ENCODE measurements at places on chromosomes 5 and 9.

- no peak for DNase-seq
Observed at GRCh38 chr9:119053070-119053469, 316.2 kb downstream of the BRINP1 start.

GRCh38 chr5:37850226-37850865, 10.5 kb upstream of the GDNF start:
- no peak for DNase-seq

DNA sequence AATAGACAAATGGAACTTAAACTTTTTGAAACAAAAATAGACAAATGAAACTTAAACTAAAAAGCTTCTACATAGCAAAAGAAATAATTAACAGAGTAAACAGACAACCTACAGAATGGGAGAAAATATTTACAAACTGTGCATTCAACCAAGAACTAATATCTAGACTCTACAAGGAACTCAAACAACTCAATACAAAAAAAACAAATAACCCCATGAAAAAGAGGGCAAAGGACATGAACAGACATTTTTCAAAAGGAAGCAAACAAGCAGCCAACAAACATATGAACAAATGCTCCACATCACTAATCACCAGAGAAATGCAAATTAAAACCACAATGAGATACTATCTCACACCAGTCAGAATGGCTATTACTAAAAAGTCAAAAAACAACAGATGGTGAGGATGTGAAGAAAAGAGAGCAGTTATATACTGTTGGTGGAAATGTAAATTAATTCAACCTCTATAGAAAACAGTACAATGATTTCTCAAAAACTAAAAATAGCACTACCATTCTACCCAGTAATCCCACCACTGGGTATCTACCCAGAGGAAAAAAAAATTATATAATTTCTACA, 170.8 kb upstream of the RGMB start:
- no peak for DNase-seq

- DNase-seq: no peak
Observed at GRCh38 chr5:6291961-6292360, 86.4 kb downstream of the MED10 start.

DNA sequence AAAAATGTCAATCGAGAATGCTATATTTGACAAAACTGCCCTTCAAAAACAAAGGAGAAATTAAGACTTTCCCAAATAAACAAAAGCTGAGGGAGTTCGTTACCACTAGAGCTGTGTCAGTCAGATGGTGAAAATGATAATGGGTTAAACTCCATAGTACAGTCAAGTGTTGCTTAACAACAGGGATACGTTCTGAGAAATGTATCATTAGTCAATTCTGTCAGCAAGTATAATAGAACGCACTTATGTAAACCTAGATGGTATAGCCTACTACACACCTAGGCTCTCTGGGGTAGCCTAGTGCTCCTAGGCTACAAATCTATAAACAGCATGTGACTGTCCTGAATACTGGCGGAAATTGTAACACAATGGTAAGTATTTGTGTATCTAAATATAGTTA, 138.7 kb downstream of the DRD1 start:
- no peak for DNase-seq

DNA sequence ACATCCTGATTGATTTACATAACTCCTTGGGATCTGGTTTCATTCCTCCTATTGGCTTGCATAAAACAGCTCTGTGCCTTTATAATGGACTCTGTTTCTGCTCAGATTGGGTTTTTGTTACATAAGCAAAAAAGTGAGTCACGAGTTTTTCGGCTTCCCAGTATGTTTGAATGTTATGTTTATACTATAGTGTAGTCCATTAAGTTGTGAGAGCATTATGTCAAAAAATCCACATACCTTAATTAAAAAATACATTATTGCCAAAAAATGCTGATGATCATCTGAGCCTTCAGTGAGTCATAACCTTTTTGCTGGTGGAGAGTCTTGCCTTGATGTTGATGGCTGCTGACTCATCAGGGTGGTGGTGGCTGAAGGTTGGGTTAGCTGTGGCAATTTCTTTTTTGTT, 144.6 kb downstream of the CCDC171 start:
- DNase-seq: no peak

GRCh38 chr9:70677055-70677735, 262.7 kb upstream of the KLF9 start:
- no peak for DNase-seq

- no peak for DNase-seq
Observed at GRCh38 chr5:150122158-150122510, 33.5 kb downstream of the PDGFRB start.

DNA sequence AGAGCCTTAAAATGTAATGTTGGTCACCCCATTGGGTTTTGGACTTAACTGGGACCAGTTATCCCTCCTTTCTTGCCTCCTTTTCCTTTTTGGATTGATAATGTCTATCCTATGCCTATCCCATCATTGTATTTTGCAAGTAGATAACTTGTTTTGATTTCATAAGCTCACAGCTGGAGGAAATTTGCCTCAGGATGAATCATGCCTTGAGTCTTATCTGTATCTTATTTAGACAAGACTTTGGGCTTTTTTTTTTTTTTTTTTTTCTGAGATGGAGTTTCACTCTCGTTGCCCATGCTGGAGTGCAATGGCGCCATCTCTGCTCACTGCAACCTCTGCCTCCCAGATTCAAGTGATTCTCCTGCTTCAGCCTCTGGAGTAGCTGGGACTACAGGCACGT, 443.3 kb downstream of the DNAH5 start:
- no peak for DNase-seq

DNA sequence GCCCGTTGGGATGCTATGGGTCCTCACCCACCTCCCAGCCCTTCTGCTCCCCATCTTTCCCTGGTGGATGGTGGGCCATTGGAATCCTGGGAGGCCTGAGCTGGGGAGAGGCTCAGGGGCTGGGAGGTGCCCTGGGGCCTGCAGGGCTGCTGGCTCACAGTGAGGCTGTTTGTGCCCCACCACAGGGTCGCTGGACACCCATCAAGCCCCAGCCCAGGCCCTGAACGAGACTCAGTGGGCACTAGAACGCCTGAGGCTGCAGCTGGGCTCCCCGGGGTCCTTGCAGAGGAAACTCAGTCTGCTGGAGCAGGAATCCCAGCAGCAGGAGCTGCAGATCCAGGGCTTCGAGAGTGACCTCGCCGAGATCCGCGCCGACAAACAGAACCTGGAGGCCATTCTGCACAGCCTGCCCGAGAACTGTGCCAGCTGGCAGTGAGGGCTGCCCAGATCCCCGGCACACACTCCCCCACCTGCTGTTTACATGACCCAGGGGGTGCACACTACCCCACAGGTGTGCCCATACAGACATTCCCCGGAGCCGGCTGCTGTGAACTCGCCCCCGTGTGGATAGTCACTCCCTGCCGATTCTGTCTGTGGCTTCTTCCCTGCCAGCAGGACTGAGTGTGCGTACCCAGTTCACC, 4.9 kb upstream of the AIF1L start:
- DNase-seq: no peak

DNA sequence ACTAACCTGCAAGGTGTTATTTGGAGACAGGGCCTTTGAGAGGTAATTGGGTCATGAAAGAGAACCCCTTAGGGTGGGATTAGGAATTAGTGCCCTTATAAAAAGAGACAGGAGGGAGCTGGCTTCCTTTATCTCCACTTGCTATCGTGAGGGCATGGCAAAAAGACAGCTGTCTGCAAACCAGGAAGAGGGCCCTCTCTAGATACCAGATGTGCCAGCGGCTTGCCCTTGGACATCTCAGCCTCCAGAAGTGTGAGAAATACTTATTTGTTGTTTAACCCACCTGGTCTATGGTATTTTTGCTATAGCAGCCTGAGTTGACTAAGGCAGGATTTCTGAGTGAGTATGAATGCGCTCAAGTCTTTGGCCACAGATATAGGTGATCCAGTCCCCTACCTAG, 978 bp upstream of the RGS14 start:
- no peak for DNase-seq

GRCh38 chr9:122004589-122004988, 88.5 kb downstream of the TTLL11 start:
- DNase-seq: no peak

DNA sequence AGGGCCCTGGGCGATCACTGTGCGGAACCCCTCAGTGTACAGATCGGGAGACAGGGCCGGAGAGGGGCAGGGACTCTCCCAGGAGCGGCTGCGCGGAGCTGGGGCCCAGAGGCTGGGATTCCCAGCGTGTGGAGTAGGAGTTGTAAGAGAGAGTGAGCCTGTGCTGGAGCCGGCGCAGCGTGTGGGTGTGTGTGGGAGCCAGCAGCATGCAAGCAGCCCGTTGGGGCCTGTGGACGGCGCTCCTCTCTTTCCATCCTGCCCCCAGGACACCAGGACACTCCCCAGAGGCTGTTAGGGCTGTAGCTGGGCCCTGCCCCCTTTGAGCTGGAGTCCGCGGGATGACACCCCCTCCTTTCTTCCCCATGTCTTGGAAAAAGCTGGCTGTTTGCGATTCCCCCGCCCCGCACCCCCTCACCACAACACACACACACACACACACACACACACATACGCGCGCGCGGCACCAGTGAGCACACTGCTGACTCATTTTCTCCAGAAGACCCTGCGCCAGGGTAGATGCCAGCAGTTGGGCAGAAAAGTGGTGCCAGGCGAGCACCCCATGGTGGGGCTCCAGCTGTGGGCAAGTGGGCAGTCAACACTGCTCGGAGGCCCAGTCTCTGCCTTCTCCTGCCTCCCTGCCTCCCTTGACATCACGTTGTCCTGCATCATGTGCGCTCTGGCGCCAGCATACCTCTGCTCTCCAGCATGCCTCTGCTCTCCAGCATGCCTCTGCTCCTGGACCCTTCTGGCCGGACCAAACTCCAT, 1.5 kb downstream of the COL27A1 start:
- DNase-seq: no peak

- no peak for DNase-seq
Observed at GRCh38 chr9:136296434-136297015, 7.4 kb downstream of the CCDC187 start.

- no peak for DNase-seq
Observed at GRCh38 chr9:68603371-68603770, 62.7 kb upstream of the TMEM252 start.

DNA sequence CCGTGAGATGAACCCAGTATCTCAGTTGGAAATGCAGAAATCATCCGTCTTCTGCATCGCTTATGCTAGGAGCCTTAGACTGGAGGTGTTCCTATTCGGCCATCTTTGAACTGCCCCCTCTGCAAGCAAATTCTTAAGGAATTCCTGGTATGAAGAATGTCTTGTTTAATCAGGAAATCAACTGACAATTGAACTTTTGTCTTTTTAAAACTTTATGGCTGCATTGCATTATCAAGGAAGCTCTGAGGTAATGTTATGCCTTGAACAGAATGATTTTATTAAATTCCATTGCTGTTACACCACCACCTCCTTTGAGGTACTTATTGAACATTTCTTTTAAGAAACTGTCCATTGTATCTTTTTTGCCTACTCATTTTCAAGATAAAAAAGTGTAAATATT, 1915.7 kb upstream of the CDH9 start:
- DNase-seq: no peak

- no peak for DNase-seq
Observed at GRCh38 chr9:130215341-130216119, 43.3 kb downstream of the NCS1 start.

DNA sequence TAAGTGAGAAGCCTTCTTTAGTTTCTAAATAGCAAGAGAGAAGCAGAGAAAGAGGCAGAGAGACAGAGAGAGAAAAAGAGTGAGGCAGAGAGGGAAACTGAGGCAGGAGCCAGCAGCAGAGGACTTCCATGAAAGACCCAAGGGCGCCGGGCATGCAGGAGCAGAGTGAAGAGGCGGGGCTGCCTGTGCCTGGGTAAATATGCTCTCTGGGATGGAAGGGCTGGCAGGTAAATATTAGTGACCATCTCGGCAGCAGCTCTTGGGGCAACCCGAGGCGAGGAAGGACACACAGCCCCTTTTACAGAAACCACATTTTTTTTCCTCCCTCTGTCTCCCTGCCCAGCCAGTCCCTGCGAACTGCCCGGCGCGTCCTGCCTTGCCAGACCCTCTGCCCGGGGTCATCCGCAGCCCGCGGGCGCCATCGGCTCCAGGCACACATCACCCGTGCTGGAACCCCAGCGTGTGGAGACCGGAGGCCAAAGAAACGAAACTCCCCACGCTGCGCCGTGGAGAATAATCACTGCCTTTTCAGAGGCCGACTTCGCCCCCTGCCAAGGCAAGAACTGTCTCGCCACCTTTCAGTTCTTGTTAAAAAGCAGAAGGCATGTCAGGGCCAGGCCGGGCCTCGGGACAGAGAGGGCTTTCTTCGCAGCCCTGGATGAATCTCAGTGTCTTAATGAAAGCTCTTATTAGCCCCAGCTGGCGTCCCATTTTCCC, 61.3 kb downstream of the BOD1 start:
- DNase-seq: no peak

- DNase-seq: no peak
Observed at GRCh38 chr5:39119404-39120051, 45.3 kb upstream of the RICTOR start.

- no peak for DNase-seq
Observed at GRCh38 chr9:136117291-136117915, 1.3 kb downstream of the TMEM250 start.

GRCh38 chr9:111957856-111958631, 61.4 kb downstream of the UGCG start:
- no peak for DNase-seq

DNA sequence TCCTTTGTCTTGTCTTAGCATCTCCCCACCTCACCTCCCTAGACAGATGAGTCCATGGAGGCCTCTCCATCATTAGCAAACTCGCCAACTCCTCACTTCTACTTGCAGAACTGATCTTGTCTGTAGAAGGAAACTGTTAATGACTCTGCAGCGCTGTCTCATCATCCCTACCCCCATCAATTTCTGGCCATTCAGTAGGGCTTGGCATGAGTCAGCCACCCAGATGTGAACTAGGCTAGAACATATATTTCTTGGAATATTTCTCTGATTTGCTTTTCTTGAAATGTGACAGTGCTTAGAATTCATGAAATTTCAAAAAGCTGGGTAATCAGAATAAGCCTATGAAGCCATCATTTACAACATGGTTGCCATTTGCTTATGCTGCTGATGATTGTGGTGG, 1125.0 kb upstream of the DMAC1 start:
- DNase-seq: no peak

- no peak for DNase-seq
Observed at GRCh38 chr5:15737871-15738664, 238.1 kb downstream of the FBXL7 start.

- DNase-seq: no peak
Observed at GRCh38 chr9:33221568-33221884, 18.4 kb upstream of the SPINK4 start.

- DNase-seq: no peak
Observed at GRCh38 chr9:26685818-26686217, 206.8 kb downstream of the CAAP1 start.

DNA sequence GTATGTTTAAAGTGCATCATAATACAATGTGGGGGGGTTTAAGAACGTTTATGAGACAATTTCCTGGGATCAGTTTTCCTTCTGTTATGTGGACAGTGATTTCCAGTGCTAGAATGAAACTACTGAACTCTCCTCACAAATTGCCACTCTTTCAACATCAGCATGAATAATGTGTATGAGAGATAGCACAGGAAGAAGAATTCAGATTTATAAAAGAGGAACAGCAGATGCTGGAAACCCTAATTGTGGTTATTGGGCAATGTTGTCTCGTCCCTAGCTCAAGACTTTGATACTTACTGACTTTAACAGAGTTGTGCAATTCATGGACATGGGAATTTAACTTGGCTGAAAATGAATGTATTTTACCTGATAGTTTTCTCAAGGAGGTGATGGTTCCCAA, 410.8 kb upstream of the MEF2C start:
- no peak for DNase-seq

- DNase-seq: no peak
Observed at GRCh38 chr5:155056644-155057269, 43.2 kb downstream of the KIF4B start.

GRCh38 chr9:3879726-3880505, 354.1 kb upstream of the RFX3 start:
- DNase-seq: no peak
